AG08396 (cell line): ENCODE measurements at places on chromosomes 11 and 22.

DNA sequence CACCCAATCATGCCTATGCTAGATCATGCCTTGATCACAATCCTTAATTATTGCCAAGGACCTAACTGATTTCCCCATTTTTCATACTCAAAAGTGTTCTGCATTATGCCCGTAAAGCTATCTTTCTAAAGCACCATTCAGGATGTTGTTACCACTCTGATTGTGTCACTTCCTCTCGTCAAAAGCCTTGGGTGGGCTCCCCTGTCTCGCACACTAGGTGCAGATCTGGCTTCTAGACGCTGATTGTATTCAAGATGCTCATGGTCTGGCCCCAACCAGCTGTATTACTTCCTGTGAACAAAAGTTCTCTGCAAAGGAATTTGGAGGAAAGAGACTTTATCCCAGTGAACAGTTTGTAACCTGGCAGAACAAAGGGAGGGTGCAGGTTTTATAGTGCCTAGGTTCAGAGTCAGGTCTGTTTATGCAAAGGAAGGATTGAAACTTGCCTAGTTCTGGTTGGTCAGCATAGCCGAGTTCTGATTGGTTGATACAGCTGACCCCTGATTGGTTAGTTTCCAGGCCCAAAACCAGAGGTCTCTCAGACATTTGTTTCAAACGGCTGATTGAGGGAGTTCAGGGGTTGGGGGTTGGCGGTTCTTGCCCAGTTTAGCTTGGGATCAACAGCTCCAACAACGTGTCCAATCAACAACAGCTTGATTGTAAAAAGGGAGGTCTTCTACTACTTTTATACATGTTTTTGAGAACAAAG is 25.4 kb downstream of the ATG13 start:
- DNase-seq = no peak

DNA sequence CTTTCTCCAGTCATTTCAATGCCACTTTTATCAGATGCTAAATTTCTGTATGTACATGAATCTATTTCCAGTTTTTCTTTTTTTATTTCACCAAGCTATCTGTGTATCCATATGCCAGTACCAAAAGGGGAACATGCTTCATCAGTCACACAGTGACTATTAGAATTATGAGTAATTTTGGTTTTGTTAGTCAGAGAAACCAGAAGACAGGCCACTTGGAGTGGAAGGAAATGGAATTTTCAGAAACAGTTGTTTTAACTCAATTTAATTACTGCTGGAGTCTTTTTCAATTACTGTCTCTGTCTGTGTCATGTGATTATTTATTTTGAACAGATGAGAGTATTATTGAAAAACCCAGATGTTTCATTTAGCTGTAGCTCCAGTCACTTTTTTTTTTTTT is 84.6 kb upstream of the ANO3 start:
- DNase-seq = peak; percentile 40

GRCh38 chr11:69912161-69912910 is 93.1 kb upstream of the FGF3 start:
- DNase-seq = no peak

- no peak for DNase-seq
Measured at GRCh38 chr11:78312712-78313111, 104.9 kb downstream of the GAB2 start.

- DNase-seq = no peak
Measured at GRCh38 chr22:42939451-42939881, 75.5 kb downstream of the PACSIN2 start.

DNA sequence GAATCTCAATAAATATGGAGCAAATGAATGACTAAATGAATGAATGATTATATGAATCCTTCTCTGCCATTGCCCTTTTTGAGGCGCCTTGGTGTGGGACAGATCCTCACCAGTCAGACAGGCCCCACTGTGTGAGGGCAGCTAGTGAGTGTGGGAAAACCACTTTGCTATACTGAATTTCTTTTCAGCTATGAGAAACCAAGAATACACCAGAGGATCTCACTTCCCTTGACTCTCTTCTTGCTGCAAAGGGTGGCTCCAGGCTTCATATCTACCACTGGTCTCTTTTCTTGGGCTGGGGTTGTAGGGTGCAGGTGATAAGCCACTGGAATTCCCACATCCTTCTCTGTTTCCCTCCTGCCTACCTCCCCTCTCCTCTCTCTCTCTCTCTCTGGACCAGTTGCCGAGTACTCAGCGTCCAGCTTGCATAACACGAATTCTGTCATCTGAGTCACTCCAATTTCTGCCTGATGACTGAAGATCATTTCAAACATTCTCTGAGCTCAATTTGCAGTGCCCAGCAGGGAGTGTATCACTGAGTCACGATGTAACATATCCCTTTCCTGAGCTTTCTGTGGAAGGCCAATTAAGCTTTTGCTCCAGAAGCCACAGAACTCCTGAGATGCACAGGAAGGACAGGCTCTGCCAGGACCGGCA is 304.3 kb upstream of the NCAM1 start:
- DNase-seq = peak; percentile 21

- no peak for DNase-seq
Measured at GRCh38 chr11:117919781-117920221, 9.4 kb downstream of the TMPRSS13 start.

GRCh38 chr11:132125988-132126871 is 755.8 kb downstream of the NTM start:
- peak; percentile 39 for DNase-seq

DNA sequence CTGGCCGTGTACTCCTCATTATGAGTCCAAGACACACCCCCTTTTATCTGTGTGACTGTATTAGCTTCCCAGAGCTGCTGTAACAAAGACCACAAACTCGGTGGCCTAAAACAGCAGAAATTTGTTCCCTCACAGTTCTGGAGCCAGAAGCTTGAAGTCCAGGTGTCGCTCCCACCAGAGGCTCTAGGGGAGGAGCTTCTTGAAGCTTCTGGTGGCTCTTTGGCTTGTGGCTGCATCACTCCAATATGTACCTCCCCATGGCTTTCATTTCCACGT is 3.0 kb downstream of the PRR5 start:
- DNase-seq = no peak

- DNase-seq = no peak
Measured at GRCh38 chr11:15107730-15108515, 6.8 kb upstream of the INSC start.

DNA sequence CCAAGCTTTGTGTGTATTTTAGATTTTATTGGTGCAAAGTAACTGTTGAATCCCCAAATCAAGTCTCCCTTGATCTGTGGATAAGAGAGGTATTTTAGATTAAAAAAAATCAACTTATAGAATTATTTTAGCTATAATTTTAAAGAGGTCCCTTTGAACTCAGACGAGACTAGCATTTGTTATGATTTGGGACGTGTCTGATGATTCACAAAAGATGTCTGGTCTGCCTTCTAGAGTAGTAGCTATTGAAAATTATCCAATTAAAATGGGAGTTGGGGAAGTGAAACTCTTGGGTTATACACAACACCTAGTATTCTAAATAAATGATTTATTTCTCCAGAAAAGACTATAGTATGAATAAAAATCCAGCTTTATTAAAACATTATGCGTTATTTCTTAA is 227.9 kb upstream of the GRIA4 start:
- DNase-seq = no peak

DNA sequence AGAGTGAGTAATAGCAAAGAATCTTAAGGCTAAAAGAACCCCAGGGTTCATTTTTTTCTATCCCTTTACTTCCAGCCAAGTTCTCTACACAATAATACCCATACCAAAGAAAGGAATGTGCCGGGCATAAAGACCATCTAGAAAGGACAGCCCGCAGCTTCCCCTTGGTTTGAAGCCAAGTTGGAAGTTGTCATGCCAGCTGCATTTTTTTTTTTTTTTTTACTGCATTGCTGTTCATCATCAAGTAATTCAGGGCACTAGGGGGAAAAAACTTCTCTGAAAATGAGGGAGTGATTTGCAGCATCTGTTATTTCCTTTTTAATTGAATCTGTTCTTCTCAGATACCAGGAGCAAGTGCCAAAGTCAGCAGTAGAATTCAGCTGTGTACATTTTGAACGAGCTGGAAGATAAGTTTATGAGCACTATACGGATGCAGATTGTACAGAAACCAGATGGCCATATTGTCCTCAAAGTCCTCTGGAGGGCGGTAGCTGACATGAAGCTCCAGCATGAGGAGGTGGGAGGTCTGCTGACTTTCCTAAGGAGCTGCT is 56.4 kb downstream of the UBASH3B start:
- no peak for DNase-seq

DNA sequence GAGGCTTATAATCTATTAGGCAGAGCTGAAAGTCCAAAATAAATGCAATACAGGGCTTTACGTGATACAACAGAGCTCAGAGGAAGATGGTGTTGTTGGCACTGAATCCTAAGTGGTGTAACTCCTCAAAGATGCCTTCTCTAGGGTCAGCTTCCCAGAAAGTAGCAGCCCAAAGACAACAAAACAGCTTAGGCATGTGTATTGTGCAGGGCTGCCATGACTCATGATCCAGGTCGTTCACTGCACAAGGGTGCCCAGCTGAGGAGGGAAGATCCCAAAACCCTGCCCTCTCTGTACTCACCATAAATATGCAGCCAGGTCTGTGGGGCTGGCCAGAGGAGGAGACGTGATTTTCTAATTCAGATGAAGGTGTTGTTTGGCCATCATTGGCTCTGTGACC is 59.4 kb upstream of the NNMT start:
- no peak for DNase-seq

DNA sequence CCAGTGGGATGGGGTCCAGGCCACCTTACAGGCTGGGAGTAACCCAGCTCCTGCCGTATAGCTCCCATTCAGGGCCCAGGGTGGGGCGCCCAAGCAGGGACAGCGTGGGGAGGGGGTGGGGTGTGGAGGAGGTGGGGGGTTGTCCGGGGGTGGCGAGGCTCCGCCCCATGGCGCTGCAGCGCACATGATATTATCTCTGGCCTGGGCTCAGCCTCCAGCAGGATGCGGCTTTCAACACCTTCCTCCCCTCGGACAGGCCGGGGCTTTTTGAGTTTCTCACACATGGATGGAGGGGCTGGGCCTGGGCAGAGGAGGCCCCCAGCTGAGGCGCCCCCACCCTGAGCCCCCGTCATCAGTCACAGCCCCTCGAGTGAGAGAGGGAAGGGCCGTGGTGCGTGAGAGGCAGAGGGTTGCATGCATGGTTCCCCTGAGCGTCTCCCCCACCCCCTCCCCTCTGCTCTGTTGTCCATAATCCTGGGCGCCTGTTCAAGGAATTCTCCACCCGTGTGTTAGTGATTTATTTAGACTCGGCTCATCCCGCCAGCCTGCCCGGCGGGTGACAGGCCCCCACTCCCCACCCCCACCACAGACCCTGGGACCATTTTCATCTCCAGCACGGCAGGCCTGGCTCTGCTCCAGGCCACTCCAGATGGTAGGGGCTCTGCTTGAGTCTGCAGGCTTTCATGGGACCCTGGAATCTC is 44.9 kb downstream of the WNT11 start:
- DNase-seq = peak; percentile 63

DNA sequence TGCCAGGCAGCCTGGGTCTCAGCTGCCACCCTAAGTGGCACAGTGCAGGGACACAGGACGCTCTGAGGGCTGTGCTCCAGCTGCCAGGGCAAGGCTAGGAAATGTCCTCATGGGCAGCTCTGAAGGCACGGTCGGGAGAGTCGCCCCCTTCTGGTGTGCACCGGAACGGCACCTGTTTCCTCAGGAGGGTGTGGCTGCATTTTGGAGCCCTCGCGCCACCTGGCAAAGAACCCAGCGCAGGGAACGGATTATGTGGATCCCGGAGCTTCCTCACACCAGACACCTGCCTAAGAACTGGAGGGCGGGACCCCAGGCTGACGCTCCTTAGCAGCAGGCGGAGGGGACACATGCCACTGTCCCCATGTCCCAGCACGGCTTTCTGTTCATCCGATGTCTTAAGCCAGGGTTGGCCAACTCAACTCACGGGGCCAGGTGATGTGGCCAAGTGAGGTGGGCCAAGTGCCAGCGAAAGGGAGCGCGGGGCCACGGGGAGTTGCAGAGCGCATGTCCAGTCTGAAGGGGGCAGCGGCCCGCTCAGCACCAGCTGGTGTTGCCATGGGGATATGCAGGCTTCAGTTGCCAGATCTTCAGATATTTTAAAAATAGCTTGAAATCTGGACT is 5.1 kb upstream of the SLC22A8 start:
- DNase-seq = no peak
